ENCODE measurements at places on chromosomes 5 and 9.

DNA sequence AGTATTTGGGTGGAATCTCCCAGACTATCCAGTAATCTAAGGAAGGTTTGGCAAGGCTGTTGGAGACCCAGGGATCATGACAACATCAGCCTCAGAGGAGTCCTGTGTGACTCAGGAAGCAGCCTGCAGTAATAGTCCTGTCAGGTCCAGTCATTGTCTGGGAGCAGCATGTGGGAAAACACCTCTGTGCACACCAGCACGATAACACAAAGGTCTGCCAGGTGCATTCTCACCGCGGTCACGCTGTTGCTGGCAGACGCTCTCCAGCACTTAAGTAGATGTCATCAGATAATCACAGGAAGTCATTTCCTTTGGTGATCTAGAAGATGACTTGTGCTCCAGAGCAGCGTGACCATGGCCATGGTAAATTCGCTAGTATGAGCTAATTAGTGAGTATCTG lies 99.2 kb upstream of the IQGAP2 start:
- DNase-seq = peak; percentile 28

GRCh38 chr5:172666251-172666650 lies 25.2 kb downstream of the NEURL1B start:
- DNase-seq = no peak

DNA sequence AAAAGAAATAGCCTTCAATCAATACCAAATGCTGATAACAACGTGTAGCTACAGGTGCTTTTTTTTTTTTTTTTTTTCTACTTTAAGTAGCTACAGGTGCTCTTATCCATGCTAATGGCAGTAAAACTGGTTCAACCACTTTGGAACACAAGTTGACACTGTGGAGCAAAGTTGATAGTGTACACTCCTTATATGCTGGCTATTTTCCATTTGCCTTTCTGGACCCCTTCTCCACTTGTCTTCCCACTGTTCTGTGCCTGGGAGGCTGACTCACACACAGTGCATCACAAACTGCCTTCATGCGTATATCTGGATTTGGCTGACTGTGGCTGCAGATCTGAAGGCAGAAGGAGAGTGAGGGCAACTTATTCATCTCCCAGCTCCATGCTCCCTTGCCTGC lies 247.9 kb downstream of the MSX2 start:
- no peak for DNase-seq

- no peak for DNase-seq
Measured at GRCh38 chr5:90675222-90675621, 116.6 kb downstream of the ADGRV1 start.

- DNase-seq = no peak
Measured at GRCh38 chr5:77943851-77944250, 167.7 kb upstream of the TBCA start.

GRCh38 chr5:102531506-102531905 lies 32.7 kb upstream of the SLCO6A1 start:
- DNase-seq = no peak

DNA sequence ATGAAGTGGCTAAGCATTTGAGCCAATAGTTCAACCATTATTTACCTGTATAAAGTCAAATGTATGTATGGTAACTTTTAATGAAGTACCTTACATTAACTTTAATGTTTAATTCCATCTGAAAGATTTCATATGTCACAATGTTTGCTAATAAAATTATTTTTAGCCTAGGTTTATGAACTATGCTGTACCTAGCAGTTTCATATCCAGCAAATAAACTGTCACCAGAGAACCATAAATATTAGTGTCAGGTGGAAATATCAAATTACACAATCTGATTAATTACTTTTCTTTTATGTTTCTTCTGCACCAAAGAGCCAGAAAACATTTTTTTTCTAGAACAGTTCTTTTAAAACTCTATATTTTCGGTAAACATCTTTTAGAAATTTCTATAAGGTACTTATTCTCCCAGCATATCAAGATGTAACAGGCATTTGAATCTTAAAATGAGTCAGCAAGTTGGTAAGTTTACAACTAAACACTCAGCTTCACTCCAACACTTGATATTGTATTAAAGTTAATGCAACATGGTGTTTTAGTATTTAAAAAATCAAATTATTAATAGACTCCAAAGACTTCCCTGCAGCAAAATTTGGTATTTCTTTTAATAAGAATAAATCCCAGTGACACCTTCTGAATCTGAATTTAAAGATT lies 8.5 kb upstream of the CCDC192 start:
- no peak for DNase-seq
